ENCODE measurements at places on chromosomes 5 and 9. TPM values are rescaled to one million over a fixed set of nuclear protein-coding genes. Genes with fewer than 3 reads are reported as not detected.

The GABRA1 gene
- total RNA-seq, result not detected

The CLTA gene
- total RNA-seq, result 161 TPM

The F12 gene
- total RNA-seq, result 3.5 TPM

The KCTD16 gene
- not detected for total RNA-seq

The ST8SIA4 gene
- 82.3 TPM for total RNA-seq

DNA sequence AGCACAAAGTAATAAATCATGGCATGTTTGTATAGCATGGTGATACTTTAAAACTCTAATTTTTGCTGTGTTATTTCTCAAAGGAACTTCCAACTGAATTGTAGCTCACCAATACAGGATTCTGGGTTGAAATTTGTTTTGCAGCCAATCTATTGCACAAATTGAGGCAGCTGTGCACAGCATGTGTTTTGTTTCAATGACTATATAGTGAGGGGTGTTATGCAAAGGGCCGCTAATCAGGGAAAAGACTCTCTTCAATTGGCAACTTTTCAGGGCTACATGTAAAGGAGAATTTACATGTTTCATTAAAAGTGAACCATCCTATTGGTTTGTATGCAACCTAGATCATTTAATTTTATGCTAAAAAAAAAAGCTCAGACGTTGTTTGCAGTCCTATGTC, 44.6 kb downstream of the PLPPR1 start:
- H3K4me1 ChIP-seq, result no peaks in the 10 kb centered on the region
- H3K36me3 ChIP-seq, result no peaks in the 10 kb centered on the region
- H3K4me3 ChIP-seq, result no peak overlapping the region
- H3K27me3 ChIP-seq, result no peaks in the 10 kb centered on the region
- no peak for DNase-seq

DNA sequence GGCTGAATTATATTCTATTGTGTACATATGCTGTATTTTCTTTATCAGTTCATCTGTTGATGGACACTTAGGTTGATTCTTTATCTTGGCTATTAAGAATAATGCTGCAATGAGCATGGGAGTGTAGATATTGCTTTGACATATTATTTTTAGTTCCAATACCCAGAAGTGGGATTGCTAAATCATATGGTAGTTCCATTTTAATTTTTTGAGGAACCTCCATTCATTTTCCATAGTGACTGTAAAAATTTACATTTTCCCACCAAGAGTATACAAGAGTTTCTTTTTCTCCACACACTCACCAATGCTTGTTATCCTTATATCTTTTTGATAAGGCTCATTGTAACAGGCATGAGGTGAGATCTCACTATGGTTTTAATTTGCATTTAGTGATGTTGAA, 19.4 kb downstream of the JAK2 start:
- peaks cover 31% of the 10 kb centered on the region for H3K4me1 ChIP-seq
- no peak for DNase-seq
- no peak overlapping the region for H3K27ac ChIP-seq
- no peak overlapping the region for H3K4me3 ChIP-seq
- peaks cover 84% of the 10 kb centered on the region for H3K36me3 ChIP-seq

GRCh38 chr5:66149950-66150349, 5.8 kb downstream of the SREK1 start:
- H3K27ac ChIP-seq, result no peak overlapping the region
- no peak for DNase-seq
- H3K4me1 ChIP-seq, result peaks cover 45% of the 10 kb centered on the region
- H3K4me3 ChIP-seq, result no peak overlapping the region
- H3K36me3 ChIP-seq, result peaks cover 38% of the 10 kb centered on the region

DNA sequence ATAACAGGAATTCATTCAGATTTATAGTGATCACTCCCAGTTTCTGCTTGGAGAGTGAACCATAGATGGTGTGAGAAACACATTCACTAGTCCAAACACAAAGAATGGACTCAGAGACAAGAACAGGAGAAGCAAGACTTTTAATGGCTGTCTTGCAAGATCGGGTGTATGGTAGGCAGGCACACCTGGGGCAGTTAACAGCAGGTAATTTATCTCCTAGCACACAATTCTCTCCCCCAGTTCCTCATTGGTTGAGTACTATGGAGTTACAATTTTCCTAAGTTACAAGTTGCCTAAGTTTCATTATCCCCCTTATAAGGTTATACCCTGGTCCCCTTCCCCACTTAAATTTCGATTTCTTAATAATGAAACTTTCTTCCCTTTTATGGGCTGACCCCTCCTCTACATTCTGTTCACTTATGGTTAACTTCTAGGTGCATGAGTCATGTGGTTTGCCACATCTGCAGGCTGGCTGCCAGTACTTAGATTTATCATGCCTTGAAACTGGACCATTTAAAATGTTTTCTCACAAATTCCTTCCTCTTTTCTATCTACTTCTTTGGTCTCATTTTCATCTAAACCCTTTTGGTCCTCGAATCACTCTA, 623.3 kb downstream of the HINT1 start:
- no peak overlapping the region for H3K27ac ChIP-seq
- H3K4me3 ChIP-seq, result no peak overlapping the region
- peaks cover 3% of the 10 kb centered on the region for H3K4me1 ChIP-seq
- no peaks in the 10 kb centered on the region for H3K27me3 ChIP-seq
- no peak for DNase-seq

DNA sequence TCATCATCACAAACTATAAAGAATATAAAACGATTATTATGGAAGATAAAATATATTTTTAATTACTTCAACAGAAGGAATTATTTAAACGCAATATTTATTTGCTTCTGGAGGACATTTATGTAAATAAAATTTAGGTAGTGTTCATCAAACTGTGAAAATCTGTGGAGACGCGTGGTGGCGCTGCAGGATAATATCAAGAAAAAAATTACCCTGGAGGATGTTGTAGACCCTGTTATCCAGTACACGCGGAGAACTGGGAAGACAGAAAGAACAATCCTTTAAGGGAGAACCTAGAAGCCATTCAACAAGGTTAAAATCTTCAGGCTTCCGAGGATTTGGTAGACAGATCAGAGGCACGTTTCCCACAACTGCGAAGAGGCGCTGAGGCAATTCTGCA, at the start of gene PCDHB12:
Gene PCDHB12 (plus strand): TSS at position 242 of the 400 bp plus-strand sequence. CDS start 189 bp downstream, outside the sequence.
- H3K36me3 ChIP-seq, result no peaks in the 10 kb centered on the region
- no peak for DNase-seq
- no peaks in the 10 kb centered on the region for H3K4me1 ChIP-seq
- no peaks in the 10 kb centered on the region for H3K27me3 ChIP-seq

- no peak for DNase-seq
- no peak overlapping the region for H3K4me3 ChIP-seq
- peaks cover 25% of the 10 kb centered on the region for H3K27me3 ChIP-seq
- peaks cover 11% of the 10 kb centered on the region for H3K4me1 ChIP-seq
- no peak overlapping the region for H3K27ac ChIP-seq
Measured at GRCh38 chr9:89780959-89781358, 176.1 kb downstream of the GADD45G start.

GRCh38 chr9:129610213-129610472, 10.8 kb downstream of the C9orf50 start:
- H3K36me3 ChIP-seq, result no peaks in the 10 kb centered on the region
- DNase-seq, result no peak
- H3K27ac ChIP-seq, result no peak overlapping the region
